T follicular helper cell (primary cell): ENCODE measurements at places on chromosomes 2 and 18.

GRCh38 chr2:215410932-215411285 lies 25.0 kb downstream of the FN1 start:
- DNase-seq = no peak

DNA sequence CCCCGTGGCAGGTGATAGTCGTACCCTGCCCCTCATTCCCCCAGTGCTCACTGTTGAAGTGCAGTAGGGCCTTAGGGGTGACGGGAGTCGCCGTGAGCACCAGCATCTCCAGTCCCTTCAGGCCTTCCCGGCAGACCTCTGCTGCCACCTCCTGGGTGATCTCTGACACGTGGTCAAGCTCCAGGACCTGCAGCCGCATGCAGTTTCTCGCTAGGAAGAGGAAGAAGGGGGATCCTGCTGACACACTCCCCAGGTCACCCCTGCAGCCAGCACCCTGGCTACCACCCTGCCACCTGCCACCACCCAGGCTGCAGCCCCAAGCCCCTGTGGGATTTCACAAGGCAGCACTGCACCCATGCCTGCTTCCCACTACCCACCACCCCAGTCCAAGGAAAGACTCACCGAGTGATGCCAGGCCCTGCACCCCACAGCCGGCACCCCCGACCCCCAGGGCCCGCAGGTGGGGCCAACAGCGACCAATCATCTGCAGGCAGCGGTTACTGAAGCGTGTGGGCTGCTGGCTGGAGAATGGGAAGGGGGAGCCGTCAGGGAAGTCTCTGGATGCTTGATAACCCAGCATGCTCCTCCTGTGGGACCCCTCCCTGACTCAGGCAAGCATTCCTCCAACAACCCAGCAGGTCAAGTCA lies 23.8 kb downstream of the FBXO41 start:
- no peak for DNase-seq

DNA sequence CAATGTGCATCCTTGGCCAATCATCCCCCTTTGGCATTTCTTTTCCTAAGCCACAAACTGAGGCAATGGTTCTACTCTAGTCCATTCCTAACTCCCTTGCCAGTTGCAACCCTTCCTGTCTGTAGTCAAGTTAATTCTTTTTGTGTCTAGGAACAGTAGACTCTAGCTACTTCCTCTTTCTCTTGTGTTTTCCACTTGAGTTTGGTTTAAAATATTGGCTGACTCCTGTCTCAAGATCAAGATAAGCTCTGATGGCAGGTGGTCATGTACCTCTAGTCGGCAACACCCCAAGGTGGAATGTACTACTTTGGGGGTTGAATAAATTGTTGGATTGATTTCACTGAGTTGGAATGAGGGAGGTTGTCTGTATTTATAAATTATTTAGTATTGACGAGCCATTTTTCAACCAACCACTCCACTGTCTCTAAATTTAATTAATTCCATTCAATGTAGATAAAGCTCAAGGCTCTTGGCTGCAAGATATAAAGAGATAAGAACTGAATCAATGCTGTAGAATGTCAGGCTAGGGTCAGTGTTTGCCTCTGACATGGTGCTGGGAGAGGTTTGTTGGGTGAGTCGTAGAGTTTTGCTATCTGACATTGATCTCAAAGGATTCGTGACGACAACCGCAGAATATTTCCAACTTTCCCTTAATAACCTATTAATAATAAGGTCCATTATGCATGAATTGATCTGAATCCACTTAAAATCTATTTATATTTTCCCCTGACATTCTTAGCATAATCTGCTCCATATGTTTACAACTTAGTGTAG lies 188.7 kb upstream of the APCDD1 start:
- no peak for DNase-seq

GRCh38 chr2:71526141-71526540 lies 72.8 kb downstream of the DYSF start:
- DNase-seq = no peak

GRCh38 chr2:95728878-95729596 lies 137.2 kb downstream of the TRIM43 start:
- DNase-seq = peak; percentile 3

GRCh38 chr2:162382278-162382677 lies 38.3 kb downstream of the GCA start:
- DNase-seq = no peak

DNA sequence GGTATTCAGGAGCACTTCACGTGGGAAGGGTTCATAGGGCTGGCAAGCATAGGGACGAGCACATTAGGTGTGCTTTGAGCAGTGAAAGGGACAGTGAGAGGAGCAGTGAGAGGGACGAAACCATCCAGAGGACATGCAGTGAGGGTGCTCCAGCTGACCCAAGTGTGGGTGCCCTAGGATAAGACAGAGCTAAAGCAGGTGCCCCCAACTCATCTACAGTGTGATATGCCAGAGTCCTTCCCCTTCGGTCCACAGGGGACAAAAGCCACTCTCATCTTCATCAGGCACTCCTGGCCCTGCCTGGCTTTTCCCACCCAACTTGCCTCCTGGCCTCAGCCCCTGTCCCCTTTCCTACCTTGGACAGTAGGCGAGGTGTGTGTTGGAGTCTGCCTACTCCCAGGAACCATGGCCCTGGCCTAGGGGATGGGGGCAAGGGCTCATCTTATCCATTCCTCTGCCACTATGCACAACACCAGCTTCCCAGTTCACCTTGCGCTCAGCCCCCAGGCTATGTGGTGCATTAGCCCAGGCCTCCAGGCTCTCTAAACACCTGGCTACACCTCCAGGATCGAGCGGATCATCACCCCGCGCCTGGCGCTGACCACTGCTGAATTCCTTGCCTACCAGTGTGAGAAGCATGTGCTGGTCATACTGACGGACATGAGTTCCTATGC lies 16.1 kb upstream of the ANKRD53 start:
- DNase-seq = no peak

GRCh38 chr2:63003351-63003750 lies 47.3 kb upstream of the OTX1 start:
- no peak for DNase-seq

DNA sequence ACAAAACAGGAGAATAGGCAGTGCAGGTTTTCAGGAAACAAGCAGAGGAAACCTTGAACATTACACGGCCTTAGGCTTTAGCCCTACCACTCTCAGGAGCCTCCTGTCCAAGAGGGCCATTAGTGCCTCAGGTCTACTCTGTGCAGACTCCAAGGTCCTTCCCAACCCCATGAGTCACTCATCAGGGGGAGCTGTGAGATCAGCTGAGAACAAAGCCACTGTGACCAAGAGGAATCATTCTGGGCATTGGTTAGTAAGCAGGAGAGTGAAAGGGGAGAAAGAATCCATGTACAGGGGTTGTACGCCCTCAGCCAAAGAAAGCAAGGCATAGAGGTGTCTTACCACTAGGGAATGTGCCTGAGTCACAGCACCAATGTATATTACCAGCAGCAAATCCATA lies 680.3 kb downstream of the DPP10 start:
- DNase-seq = no peak

DNA sequence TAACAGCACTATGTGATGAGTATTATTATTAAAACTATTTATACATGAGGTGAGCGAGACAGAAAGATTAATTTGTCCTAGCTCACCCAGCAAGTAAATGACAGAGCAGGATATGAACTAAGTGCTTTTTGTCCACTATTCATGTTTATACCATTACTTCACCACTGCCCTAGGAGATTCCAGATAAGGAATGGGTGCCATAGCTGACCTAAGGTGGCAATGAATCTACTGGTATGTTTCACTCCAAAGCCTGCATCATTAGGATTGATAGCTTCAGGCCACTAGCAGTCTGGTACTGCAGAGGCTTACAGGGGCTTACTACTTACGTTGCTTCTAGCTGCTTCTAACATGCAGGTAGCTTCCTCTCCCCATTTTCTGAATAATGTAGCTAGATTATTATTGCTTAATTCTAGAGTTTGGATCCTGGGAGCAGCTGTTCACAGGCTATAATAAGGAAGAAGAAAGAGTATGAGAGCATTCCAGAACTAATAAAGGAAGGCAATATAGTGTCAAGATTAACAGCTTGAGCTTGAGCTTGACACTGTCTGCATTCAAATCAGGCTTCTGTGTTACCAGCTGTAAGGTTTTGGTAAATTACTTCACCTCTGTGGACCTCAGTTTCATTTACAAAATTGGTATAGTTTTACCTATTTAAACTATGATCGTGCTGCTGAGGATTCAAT lies 153.7 kb downstream of the GALNT3 start:
- no peak for DNase-seq

- no peak for DNase-seq
Measured at GRCh38 chr2:190961918-190962487, 52.0 kb downstream of the STAT1 start.
